Renal pelvis (tissue), 12 donors: ENCODE measurements at places on chromosomes 6 and 20. TPM values are rescaled to one million over a fixed set of nuclear protein-coding genes. Genes with fewer than 3 reads are reported as not detected.

DNA sequence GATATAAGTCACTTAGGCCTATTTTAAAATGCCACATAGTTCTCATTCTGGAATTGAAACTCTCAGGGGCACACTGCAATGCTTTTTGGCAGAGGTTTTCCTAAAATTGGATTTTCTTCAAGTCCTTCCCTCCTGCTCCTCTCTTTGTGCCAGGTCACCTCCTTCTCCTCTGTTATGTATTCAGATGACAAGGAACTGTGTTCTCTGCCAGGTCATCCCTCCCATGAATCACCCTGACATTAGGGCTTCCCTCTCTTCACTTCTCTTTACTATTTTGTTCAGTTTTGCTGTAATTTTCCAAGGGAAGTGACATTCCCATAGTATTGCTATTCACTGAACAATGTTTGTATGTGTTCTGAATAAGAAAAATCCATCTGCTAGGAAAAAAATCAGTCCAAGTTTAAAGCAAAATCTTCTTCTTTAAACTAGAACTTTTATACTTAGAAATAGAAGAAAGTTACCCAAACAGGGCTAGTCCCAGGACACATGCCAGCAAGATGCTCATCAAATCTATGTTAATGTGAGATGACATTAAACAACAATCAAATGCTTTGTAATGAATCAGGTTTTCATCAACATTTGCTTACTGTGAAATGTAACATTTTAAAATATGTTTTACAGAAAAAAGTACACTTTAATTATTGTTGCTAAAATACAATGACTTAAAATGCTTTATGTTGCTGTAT lies 461.1 kb downstream of the MMUT start:
- no peak for DNase-seq

The TRERF1 gene
- 14.1 TPM for polyA plus RNA-seq

GRCh38 chr20:59814840-59815340 lies 118.5 kb downstream of the SYCP2 start:
- no peak for DNase-seq

DNA sequence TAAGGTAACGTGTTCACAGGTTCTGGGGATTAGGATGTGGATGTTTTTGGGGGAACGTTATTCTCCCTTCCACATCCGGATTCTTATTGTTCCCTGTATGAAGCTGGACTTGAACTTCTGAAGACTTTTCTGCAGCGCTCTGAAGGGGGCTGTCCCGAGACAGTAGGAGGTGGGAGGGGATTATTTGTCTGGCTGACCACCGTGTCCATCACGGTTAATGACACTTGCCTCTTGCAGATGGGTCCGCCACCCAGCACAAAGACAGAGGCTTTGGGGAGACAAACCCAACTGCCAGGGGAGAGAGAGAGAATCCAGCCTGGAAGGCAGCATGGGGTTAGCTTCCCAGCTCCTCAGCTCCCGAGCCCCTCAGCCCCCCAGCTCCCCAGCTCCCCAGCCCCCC lies 16.7 kb downstream of the ZDHHC14 start:
- DNase-seq: no peak
